ENCODE measurements at places on chromosomes 7 and 10.

- DNase-seq: no peak
These were observed 309.9 kb downstream of the GRID1 start for GRCh38 chr10:86056672-86057071.

DNA sequence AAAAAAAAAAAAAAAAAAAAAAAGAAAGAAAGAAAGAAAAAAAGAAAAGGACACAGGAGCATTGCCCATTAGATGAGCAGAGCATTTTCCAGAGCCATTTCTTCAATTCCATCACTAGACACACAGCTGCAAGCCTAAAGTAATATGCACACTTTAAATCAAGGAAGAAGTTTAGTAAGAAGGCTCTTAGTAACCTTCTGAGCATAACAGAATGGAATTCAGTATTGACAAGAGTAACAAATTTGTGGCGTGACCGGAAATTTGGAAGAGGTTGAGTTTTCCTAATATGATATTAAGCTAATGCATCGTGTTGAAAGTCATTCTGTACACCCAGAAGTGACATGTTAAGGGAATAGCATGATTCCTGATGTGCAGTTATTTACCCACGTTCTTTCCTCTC, 35.3 kb downstream of the SMURF1 start:
- no peak for DNase-seq

GRCh38 chr7:38245409-38245977, 27.9 kb downstream of the TARP start:
- peak; percentile 32 for DNase-seq

DNA sequence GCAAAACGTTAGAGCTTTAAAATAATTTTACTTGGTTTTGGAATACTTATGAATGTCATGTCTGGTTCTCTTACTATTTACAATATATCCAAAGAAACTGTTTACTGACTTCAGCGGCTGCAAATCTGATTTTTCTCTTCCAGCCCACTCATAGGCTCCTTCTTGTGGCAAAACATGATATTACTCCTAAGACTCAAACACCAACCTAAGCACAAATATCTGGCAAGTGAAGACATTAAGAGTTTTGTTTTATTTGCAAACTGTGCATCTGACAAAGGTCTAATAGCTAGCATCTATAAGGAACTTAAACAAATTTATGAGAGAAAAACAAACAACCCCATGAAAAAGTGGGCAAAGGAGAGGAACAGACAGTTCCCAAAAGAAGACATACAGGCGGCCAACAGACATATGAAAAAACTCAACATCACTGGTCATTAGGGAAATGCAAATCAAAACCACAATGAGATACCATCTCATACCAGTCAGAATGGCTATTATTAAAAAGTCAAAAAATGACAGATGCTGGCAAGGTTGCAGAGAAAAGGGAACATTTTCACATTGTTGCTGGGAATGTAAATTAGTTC, 20.3 kb upstream of the GJC3 start:
- no peak for DNase-seq

GRCh38 chr7:15424468-15424867, 137.3 kb downstream of the AGMO start:
- DNase-seq: no peak

Data from CD4-positive, alpha-beta T cell treated with Interleukin-15 for 1 hour (primary cell).